T-helper 17 cell (primary cell): ENCODE measurements at places on chromosomes 12 and 14.

- no peak for DNase-seq
Measured at GRCh38 chr14:28576523-28576922, 190.1 kb upstream of the FOXG1 start.

DNA sequence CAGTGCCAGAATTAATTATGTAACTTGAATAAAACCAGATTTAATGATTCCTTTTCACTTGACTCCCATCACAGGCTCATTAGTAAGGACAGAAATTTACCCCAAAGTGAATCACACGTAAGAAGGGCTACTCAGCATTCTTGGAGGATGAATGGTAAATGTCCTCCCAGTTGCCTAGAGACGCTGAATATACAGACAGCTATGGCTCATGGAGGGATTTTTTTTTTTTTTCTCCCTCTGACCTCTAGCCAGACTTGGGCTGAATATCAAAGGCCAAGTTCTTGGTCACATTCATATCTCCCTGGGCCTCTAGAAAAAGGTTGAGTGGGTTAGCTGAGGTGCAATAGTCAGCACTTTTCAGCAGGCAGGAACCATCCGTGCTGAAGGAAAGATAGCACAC is 77.5 kb downstream of the PHLDA1 start:
- no peak for DNase-seq

GRCh38 chr12:108815875-108816594 is 41.3 kb downstream of the SSH1 start:
- no peak for DNase-seq

GRCh38 chr12:110754101-110754793 is 11.6 kb upstream of the PPP1CC start:
- no peak for DNase-seq

DNA sequence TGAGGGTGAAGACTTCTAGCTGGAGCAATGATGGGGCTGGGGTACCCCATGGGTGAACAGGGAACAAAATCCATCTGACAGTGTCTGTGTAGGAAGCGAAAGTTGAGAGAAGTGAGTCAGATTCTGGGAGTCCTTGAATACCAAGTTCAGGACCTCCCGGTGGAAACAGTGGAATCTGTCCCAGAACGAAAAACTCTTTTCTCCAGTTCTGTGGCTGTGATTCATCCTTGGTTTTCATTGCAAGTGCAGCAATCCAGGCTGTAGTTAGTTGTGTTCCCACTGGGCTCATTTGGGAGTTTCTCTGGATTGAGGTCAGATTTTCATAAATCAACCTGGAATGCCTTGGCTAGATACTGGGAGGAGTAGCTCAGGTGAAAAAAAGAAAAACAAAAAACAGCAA is 120.7 kb downstream of the C12orf75 start:
- no peak for DNase-seq

DNA sequence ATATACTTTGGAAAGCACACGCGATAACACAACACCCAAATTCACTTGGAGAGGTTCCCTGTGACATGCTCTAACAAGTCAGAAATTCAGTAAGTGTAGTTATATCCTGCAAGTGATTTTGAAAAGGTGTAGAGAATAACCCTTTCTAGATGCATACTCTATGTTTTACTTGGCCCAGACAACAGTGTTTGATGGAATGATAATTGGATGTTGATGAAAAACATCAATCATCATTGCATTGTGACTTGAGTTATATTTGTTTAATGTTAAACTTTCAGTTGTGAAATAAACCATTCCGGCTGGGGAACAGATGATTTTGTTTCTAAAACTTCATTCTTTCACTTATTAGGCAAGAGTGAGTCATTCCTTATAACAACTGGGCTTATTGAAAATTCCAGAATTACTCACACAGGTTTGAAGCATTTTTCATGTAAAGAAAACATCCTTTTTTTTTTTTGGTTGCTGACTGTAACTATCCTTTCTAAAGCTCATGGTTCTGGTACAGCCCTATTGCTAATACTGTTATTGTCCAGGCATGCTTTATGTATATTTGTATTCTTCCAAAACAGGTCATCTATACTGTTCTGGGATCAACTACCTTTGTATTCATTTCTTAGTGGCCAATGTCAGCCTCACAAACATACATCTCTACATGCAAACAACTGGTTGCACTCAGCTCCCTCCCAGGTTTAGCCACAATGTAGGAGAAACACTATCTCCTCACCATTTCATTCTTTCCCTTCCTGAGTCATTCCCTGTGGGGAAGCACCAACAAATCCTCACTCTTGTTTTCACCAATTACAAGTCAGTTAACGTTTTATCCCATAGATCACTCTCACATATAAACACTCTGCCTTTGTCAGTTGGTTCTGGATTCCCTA is 121.2 kb upstream of the LRIG3 start:
- no peak for DNase-seq

- no peak for DNase-seq
Measured at GRCh38 chr12:5348491-5348890, 83.4 kb upstream of the NTF3 start.

- no peak for DNase-seq
Measured at GRCh38 chr14:96408608-96409007, 16.7 kb downstream of the AK7 start.

GRCh38 chr12:85975716-85976115 is 101.6 kb downstream of the NTS start:
- DNase-seq: no peak

DNA sequence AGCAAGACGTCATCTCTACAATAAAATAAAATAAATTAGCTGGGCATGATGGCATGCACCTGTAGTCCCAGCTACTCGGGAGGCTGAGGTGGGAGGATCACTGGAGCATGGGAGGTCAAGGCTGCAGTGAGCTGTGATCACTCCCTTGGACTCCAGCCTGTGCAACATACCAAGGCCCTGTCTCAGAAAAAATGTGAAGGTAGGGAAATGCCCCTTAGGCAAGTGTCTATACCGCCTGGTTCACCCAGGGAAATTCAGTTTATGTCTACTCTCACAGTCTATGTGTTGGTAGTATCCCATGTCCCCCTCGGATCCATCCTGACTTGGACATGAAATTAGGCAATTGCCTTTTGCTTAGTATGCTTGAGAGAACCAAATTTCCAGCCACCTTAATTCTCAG is 88.4 kb upstream of the TMEM132C start:
- no peak for DNase-seq

DNA sequence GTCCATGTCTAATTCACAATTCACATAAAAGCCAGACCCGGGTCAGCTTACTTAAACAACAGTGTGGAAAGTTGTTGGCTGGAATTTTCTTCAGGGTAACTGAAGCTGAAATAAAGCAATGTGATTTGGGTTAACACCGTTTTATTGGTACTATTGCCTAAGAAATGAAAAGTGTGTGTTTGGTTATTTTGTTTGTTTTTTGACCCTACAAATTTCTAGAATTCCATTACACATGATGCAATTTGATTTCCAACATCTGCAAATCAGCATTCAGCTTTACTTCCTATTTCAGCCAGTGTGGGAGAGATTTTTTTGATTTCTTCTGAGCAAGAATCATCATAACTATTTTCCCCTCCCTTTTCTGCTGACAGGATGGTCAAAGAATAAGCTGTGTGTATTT is 45.7 kb upstream of the CLMN start:
- DNase-seq: no peak
